ENCODE measurements at places on chromosomes 12 and 14.

- no peak for DNase-seq
Observed at GRCh38 chr12:113971392-113971791, 5.3 kb upstream of the RBM19 start.

GRCh38 chr14:80669426-80669825, 272.1 kb downstream of the CEP128 start:
- no peak for DNase-seq

DNA sequence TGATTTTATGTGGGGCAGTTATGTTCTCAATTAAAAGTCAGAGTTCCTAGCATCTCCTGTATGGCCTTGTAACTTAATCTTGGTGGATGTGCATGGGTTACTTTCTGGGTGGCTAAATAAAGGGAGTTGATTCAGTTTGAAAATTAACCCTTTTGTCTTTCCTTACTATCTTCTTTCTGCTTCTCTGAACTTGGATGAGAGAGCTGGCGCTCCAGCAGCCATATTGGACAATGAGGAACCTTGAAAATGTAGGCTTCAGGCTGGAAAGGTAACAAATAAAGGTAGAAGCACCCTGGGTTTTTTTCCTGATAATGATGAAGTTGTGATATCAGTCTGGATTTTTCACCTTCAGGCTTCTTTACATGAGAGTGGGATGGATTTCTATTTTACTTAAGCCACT, 714.1 kb upstream of the TMEM132C start:
- no peak for DNase-seq

DNA sequence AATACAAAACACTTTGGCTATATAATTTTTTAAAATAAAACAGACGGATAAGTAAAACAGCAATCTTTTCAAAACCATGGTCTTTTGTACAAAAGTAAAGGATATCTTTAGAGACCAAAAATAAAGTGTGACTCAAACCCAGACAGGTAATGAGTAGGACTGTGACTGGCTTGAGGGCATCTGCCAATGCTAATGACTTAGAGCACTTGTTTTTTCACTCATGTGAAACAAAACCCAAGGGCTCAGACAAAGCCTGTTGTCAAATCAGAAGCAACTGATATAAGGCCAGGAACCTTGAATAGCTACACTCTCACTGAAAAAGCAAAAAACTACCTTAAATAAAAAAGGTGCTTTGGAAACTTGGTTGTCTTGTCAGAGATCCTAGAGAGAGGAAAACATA, 357.4 kb downstream of the TMEM117 start:
- DNase-seq = peak; percentile 52

GRCh38 chr14:72476657-72477499, 417.0 kb downstream of the DPF3 start:
- DNase-seq = no peak

- no peak for DNase-seq
Observed at GRCh38 chr12:10372559-10372958, 17.3 kb downstream of the KLRK1 start.

DNA sequence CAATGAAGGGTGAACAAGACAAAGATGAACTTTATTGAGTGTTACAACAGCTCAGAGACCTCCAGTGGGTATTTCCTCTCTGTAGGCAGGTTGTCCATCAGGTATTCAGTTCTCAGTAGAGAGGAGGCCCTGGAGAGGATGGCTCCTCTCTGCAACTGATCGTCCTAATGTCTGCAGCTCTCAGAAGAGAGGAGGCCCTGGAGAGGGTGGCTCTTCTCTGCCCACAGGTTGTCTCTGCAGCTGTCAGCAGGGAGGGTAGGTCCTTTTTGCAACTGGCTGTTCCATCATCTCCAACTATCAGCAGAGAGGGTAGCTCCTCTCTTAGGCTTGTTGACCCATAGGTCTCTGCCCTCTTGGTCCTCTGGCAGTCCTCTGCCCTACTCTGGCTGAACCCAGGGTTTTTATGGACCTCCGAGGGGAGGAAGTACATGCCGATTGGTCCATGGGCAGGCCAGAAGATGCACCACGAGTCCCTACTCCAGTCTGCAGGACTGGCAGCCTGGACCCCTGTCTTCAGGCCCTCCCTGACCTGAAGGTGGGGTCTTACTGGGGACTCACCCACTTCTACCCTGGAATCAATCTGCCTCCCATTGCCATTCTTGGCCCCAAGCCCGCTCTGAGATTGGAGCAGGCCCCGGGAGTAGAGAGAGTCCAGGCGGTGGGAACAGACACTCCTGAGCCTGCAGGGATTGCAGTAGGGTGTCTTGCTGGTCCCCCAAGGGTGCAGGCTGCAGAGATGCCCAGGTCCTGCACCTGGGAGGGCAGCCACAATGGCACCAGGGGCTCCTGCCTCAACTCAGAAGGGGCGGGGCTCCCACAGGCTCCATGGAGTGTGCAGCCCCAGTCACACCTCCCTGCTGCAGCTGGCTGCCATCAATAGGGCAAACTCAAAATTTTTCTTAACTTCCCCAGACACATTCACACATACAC, 2.3 kb downstream of the TMEM116 start:
- DNase-seq = no peak

GRCh38 chr12:84506282-84506681, 406.3 kb downstream of the SLC6A15 start:
- DNase-seq = no peak

DNA sequence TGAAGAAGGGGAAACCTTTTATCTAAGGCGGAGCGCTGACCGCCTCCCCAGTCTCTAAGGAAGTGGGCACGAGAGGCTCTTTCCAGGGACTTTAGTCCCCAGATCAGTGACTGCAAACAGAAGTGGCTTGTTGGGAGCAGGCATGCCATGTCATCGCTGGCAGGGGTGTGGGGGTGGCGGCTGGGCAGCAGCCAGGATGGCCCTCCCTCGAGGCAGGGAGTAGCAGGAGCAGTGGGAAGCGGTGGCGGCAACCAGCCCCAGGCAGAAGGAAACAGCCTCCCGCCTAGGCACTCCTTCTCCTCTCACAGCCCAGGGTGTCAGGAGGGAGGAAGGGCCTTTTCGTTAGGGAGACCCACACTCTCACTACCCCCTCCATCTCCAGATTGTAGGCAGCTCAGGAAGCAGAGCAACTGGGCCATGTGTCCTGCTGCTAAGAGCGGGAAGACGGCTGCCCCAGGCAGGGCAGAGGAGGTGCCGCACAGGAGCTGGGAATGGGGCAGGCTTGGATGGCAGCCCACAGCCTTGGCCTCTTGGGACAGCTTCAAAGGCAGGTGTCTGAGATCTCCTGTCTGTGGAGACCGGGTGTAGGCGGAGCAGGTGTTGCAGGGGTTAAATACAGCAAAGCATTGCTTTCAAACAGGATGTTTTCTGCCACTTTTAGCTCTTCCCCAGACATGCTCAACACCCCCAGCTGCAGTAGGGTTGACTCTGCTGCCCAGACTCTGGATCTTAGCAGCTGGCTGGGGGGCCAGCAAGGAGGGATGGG, 21.8 kb downstream of the VDR start:
- DNase-seq = no peak

GRCh38 chr12:25404955-25405354, 148.1 kb downstream of the LMNTD1 start:
- no peak for DNase-seq

DNA sequence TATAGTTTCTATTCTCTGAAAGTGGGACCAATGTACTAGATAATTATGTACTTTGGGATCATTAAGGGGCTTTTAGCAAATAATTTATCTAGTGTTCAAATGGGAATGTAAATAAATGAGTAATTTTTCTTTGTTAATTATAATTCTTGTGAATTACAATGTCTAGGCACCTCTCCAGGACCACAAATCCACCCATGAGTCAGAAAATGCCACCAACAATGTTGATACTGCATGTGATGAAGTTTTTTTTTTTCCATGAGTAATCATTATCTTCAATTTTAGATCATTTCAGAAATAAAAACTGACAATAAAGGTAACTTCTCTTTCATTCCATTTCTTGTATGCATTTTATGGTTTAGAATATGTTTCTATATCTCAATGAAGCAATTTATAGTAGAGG, 470.3 kb downstream of the VRK1 start:
- DNase-seq = no peak

DNA sequence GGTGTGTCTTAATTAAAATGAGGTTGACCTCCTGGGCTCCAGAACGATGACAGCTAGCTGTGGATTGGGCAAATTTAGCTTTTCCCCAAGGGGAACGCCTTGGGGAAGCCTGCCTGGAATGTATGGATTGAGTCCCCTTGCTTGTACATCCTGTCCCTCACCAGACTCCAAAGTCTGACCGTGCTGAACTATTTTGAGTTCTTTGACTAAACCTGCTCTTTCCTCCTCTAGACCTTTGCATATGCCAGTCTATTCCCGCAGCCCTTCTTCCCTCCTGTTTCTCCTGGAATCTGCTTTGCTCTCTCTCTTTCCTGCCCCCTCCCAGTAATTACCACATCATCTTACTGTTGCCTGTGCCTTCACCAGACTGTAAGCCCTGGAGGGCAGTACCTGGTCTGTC, 11.5 kb upstream of the KDM2B start:
- no peak for DNase-seq

DNA sequence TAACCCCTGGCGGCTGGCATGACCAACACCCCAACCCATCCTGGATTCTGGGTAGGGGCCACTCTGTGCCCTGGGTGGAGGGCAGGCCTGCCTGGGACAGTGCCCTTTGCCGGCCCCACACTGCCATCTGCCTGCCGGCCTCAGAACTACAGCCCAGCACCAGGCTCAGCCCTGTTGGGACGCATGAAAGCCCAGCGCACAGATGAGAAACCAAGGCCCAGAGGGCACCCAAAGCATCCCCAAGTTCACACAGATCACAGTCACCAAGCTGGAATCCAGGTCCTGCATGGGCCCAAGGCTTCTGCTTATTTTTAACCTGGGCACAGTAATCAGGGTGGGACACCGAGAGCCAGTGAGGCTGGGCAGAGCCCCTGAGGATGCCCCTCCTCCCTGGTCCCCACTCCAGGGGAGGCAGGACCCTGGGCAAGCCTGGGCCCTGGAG, 26.2 kb downstream of the RFLNA start:
- peak; percentile 66 for DNase-seq

DNA sequence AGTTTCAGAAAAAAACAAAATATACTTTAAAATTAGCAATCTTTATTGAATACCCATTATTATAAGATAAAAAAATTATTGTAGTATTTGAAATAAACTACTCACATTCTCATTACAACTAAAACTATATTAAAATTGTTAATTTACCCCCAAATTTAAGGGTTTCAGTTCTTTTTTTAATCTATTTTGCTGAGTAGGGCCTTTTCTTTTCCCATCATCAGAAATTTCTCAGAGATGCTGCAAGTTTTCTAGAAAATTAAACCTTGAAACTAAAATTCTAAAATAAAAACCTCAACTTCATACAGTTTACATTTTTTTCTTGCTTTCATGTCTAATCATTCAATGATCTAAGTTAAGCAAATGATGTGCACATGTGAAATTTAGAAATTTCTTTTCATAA, 10.1 kb downstream of the ARMH4 start:
- DNase-seq = no peak

- DNase-seq = no peak
Observed at GRCh38 chr12:131063960-131064359, 110.3 kb downstream of the ADGRD1 start.

DNA sequence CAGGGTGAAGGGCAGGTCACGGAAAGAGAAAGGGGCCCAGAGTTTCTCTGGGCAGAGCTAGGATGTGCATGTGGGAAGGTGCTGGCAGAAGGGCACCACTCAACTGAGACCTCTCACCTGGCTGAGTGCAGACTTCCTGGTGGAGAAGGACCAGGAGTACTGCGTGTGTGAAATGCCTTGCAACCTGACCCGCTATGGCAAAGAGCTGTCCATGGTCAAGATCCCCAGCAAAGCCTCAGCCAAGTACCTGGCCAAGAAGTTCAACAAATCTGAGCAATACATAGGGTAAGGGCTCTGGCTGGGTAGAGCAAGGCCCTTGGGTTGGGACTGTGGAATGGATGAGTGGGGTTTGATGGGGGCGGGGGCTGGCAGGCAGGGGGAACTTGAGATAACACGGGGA, 5.4 kb upstream of the SMARCD1 start:
- no peak for DNase-seq

- DNase-seq = no peak
Observed at GRCh38 chr12:93361151-93361919, 16.4 kb upstream of the NUDT4 start.

DNA sequence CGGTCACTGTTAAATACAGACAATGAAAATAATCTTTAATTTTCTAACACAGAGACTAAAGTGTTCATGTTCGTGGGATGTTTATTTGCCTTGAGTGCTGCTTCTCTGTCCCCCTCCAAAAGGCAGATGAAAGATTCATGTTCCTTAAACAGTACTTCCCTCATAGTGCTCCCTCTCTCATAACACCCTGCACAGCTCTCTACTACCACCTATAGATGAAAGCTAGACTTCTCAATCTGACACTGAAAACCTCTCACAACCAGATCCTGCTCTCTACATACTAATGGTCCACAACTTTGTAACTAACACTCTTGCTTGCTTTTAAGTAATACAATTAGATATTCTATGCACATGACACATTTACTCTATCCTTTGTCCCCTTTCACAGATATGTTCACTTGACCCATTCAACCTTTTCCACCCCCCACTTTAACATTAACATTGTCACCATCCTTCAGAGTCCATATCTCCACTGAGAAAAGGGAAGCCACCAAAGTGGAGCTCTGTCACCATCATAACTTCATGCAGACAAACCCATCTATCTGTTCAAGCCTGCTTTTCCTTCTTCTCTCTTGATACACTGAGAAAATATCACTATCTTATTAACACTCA, 266.4 kb upstream of the USP15 start:
- peak; percentile 62 for DNase-seq

- no peak for DNase-seq
Observed at GRCh38 chr14:74843653-74844052, 32.3 kb downstream of the PROX2 start.

DNA sequence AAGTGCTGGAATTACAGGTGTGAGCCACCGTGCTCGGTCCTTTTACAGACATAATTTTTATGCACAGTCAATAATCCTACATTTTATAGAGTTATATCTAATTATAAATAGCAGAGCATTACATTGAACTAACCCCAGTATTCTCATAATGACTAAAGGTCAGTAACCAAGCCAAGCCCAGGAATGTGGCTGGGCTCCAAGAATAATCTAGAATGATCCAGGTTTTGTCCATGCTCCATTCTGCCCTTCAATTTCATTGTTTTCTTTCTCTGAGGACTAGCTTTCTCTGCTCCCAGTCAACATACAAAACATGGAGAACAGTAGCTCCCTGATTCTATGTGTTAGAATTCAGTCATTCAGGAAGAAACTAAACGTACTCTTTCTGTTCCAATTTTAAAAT, 92.1 kb upstream of the KRR1 start:
- no peak for DNase-seq

GRCh38 chr14:105062048-105062433, 3.2 kb downstream of the GPR132 start:
- no peak for DNase-seq

DNA sequence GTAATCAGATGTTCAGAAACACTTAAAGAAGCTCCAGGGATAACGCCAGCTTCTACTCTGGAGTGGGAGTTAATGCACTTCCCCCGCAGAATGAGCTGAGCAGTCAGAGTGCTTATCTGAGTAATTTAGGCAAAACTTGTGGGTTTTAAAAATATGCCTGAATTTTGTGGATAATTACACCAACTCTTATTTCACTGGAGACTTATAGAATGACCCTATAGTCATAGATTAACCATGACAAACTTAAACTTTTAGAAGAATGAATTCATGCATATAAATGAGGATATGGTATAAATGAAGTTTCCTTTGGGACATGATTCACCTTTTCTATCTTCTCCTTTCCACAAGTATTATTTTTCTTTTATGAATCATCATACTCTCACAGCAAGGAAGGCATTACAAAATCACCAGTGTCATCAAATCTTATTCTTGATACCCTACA, 241.1 kb upstream of the FBXO33 start:
- DNase-seq = no peak

GRCh38 chr14:49940808-49941421, 48.0 kb downstream of the ARF6 start:
- no peak for DNase-seq

Measured in NCI-H510A treated with DMSO at 0.1 percent for 48 hours (cell line).